Retina (tissue), 1 donor: ENCODE measurements at places on chromosomes 12 and 14.

GRCh38 chr12:94171595-94171930 is 23.2 kb downstream of the PLXNC1 start:
- no peak for DNase-seq

DNA sequence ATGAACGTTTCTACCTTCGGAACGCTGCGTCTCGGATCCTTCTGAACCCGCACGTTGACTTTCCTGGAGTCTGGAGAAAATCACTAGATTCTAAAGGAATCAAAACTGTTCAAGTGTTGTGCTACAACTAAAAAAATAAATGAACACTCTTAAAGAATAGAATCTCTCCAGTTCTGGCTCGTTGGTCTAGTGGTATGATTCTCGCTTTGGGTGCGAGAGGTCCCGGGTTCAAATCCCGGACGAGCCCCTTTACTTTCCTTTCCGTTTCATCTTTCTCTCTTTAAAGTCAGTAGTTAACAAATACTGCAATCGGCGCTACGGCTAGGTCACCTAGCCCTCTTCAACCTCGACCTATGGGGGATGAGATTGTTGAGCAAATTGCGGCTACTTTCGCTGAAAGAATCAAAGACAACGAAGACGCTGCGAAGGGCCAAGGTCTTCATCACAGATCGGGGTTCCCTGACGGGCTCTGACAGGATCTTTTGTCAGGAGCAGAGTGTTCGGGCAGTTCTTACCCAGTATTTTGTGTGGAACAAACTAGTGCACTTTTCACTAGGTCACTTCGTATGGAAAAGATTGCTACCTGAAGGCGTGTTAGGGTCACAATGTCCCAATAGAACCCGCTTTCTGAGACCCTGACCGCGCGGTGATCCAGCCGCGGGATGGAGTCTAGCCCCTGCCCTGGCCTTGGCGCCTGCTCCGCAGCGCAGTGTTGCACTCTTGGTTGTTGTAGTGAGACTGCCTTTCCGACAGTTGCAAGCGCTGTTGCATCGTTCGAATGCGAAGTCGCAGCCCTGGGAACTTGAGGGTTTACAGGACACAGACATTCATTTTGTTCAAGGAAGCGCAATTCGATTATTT is 8.4 kb downstream of the OR6S1 start:
- DNase-seq: peak; percentile 82

- DNase-seq: no peak
Observed at GRCh38 chr12:7042842-7043241, 17.7 kb upstream of the C1S start.

DNA sequence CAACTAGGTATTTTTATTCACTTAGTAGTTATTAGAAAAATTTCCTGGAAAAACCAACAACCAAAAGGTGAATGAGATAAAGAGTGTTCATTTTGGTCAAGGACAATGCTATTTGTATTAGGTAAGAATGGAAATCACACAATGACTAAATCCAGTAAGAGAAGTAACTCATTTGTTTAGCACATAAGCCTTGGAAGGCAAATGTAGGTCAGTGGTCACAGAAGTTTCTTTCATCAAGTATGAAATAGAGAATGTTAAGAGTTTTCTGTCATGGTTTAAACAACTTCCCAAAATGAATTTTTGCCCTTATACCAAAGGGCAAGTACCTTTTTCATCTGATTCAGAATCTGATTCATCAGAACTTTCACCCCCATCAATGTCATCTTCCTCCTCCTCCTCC is 101.7 kb downstream of the KIF21A start:
- no peak for DNase-seq

- DNase-seq: no peak
Observed at GRCh38 chr12:89693639-89694202, 14.9 kb downstream of the ATP2B1 start.

- DNase-seq: no peak
Observed at GRCh38 chr12:124165695-124166094, 129.2 kb upstream of the RFLNA start.

DNA sequence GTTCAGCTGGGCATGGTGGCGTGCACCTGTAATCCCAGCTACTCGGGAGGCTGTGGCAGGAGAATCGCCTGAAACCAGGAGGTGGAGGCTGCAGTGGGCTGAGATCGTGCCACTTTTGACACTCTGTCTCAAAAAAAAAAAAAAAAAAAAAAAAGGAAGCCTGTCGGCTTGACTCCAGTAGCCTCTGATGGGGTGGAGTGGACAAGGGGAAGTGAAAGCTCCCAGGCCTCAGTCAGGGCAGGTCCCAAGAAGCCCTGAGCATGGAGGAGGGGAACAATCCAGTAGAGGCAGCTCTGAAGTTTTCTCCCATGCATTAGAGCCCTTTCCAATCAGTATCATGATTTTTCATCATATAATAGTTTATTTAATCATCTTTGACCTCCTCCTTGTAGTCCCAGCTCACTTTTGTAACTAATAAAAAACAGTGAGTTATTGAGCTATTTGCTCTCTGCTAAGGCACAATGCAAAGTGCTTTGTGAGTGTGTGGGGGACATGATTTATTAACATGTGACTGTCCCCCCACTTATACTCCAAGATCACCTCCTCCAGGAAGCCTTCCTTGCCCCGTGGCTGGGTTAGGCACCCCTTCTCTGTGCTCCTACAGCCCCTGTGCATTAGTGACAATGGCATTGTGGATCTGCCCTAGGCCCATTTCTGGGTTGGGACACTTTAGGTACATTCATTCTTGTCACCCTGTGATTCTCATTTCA is 4.7 kb upstream of the SSH1 start:
- DNase-seq: no peak

DNA sequence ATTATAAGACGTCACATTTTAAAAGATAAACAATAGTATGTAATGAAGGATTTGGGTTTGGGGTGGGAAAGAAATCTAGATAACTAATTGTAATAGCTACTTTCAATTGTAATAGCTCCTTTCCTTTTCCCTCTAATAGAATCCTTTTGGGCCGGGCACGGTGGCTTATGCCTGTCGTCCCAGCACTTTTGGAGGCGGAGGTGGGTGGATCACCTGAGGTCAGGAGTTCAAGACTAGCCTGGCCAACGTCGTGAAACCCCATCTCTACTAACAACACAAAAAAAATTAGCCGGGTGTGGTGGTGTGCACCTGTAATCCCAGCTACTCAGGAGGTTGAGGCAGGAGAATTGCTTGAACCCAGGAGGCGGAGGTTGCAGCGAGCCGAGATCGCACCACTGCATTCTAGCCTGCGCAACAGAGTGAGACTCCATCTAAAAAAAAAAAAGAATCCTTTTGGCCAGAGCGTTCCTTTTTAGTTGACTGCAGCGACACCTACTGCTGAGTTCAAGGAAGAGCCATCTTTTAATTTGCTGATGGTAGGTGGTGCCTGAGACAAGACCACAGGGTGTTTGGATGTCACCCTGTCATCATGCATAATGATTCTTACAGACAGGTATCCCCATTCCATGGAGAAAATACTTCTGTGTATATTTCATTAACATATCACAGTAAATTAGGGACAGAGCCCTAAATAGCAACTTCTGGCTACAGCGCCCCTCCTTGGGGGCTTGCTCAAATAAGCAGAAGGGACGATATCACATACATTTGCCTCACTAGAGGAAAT is 79.5 kb downstream of the ARMH4 start:
- peak; percentile 70 for DNase-seq

GRCh38 chr12:11877102-11877826 is 193.5 kb upstream of the BCL2L14 start:
- no peak for DNase-seq

- DNase-seq: no peak
Observed at GRCh38 chr14:60532442-60532841, 23.5 kb downstream of the SIX6 start.

DNA sequence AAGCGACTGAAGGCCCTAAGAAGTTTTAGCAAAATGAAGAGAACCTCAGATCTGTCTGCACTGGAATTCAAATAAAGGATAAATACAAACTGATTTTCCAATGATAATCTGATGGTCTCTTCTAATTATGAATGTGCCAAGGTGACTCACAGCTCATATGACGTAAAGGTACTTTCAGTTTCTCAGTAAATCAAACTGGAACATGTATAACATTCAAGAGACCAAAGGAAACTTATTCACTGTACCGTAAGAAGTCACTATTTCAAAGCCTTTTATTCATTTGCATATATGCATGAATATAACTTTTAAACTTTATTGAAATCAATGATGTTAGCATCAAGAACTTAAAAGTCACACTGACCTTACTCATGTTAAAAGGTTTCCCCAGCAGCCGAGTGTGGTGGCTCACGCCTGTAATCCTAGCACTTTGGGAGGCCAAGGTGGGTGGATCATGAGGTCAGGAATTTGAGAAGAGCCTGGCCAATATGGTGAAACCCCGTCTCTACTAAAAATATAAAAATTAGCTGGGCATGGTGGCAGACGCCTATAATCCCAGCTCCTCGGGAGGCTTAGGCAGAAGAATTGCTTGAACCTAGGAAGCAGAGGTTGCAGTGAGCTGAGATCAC is 52.2 kb downstream of the ATXN2 start:
- no peak for DNase-seq

- no peak for DNase-seq
Observed at GRCh38 chr12:99745121-99745520, 97.6 kb downstream of the GARIN6 start.

DNA sequence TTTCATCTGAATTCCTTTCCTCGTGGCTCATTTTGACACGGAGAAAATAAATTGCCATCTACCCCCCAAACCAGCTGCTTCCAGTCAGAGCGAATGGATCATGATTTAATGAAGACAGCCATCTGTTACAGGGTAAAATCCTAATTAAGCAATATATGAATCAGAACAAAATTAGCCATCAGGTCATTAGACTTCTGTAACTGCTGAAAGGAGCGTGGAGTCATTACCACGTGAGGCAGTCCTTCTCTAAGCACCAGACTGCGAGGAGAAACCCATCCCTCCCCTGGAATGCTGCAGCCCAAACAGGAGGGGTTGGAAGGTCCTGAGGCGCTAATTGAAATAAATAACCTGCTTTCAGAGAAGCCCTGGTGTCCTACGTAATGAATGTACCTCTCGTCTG is 51.1 kb upstream of the TCL1A start:
- DNase-seq: peak; percentile 48

- no peak for DNase-seq
Observed at GRCh38 chr12:40033242-40033630, 72.6 kb downstream of the SLC2A13 start.

DNA sequence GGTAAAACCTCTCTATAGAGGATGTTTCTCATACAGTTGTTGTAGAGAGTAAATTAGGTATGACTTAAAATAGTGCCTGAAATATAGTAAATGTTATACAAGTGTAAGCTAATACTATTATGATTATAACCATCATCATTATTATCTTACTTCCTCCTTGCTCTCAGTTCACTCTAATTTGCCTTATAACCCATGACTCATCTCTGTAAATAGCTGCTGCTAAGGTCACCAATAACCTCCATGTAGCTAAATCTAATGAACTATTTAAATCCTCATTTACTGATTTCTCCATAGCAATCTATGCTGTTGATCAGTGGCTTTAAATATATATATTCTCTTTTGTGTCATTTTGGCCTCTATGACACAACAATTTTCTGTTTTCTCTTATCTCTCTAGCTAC is 109.6 kb downstream of the RMST start:
- DNase-seq: no peak

DNA sequence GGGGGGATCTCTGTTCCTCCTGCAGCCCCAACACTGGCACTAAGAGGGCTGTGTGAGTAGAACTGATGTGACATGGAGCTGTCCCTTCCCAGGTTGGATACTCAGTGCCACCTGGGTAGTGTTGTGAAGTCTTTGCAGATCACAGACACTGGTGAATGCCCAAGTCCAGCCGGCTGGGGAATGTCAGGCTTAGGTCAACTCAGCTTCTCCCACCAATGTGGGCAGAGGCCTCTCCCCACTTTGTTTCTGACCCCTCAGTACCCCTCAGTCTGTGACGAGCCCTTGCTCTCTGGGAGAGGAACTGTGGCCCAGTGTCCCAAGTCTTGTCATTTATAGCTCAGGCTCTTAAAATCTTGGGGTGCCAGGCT is 11.3 kb downstream of the SLC25A29 start:
- DNase-seq: no peak

- DNase-seq: no peak
Observed at GRCh38 chr12:76255692-76256091, 92.5 kb downstream of the BBS10 start.

DNA sequence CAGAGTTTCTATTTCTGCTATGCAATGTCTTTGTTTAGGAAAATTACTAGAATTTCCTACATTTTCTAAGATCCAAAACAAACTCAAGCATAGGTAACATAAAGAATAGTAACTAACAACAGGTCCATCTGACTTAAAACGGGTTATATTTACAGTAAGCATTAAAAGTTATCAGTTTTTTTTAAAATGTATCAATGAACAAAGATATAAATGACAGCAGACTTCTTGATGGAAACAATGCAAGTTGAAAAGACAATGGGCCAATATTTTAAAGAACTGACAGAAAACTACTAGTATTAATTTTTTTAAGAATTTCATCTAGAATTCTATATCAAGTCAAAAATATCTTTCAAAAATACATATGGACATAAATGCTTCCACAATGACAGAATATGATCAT is 367.1 kb upstream of the MGAT4C start:
- no peak for DNase-seq
